ENCODE measurements at places on chromosomes 1 and 21.

DNA sequence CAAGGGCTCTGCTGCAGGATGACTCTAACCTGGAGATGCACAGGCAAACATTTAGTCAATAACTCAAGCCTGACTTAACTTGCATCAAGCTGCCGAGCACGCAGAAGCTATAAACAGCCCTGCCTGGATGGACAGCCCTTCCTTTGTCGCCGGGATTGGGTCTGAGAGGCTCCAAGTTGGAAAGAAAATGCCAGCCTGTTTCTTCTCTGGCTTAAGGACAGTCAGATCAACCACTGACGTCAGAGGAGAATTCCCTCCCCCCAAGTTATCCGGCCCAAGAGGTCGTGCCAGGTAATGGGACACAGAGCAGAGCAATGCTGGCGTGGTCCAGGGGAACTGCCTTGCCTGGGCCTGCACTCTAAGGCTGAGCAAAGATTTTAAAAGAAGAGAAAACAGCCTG is 27.1 kb upstream of the LRRC38 start:
- DNase-seq = no peak

DNA sequence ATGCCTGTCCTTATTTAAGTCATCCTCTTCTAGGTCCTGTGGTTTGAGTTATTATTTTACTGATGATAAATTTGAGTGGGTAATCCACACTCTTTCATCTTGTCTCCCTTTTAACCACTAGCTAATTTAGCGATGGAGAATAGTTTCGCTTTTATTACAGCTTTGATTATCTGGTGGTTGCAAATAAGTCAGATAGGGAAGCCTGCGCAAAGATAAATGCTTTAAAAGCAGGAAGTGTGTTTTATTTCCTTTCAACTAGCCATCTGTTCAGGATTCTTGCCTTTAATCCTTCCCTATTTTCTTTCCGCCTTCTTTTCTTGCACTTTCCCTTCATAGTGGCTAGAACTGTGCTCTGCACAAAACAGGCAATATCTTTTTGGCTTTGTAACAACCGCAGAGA is 129.0 kb downstream of the TGFB2 start:
- DNase-seq = no peak

DNA sequence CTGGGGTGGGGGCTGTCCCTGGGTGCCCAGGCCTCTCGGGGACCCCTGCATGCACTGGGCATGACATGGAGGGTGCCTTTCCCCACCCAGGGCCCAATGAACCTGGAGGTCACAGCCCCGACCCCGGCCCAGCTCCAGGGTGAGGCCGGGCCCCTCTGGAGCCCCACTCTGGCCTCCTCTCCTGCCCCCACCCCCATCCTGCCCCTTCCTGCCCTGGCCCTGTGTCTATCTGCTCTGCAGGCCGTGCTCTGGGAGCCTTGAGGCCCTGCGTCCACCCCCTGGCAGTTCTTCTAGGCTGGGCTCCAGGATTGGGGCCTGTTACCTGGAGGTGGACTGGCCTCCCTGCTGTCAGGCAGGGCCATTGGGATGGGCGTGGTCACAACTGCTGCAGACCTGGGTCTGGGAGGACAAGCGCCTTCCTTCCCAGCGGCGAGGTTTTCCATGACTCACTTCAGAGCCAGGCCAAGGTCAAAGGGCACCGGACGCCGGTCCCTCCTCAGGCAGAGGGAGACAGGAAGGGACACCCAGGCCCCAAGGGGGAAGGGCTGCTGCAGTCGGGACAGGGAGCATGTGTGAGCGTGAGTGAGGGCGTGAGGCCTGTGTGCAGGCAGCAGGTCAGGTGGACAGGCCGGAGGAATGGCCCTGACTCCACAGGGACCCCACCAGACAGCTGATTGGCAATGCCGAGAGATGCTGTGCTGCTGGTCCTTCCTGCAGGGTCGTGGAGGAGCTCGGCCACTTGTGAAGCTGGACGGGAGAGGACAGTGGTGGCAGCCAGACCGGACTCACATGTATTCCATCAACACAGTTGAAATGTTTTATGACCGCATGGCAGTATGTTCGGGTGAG is 31.1 kb upstream of the POFUT2 start:
- DNase-seq = no peak

- peak; percentile 64 for DNase-seq
Measured at GRCh38 chr1:202968895-202969295, 1.8 kb upstream of the CYB5R1 start.
